Putamen (tissue), 1 donor: ENCODE measurements at places on chromosomes 12 and 14.

DNA sequence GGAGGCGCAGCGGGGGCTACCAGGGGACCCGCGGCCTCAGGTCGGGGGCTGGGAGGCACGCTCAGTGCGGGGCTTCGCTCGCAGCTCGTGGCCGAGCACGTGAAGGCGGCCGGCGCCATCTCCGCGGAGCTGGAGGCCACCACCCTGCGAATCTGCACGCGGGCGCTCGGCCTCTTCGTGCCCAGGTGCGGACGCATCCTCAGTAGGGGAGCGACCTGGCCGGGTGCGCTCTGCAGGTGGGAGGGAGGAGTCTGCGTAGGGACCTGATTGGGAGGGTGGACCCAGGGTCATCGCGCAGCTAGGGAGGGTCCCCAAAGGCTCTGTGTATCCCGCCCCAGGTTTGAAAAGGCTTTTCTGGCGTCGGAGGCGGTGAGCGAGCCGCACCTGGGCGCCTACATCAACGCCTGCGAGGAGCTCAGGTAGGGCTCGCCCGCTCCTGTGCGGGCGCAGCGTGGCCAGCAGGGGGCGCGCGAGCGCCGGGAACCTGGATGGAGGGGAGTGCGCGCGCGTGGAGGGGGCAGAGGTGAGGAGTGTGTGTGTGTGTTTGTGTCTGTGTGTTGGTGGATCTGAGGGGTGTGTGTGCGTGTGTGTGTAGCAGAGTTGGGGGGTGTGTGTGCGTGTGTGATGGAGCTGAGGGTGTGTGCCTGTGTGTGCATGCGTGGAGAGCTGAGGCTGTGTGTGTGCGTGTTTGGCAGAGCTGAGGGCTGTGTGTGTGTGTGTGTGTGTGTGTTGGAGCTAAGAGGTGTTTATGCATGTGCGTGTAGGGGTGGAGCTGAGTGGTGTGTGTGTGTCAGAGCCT is 10.3 kb downstream of the EXOC3L4 start:
- DNase-seq: no peak

DNA sequence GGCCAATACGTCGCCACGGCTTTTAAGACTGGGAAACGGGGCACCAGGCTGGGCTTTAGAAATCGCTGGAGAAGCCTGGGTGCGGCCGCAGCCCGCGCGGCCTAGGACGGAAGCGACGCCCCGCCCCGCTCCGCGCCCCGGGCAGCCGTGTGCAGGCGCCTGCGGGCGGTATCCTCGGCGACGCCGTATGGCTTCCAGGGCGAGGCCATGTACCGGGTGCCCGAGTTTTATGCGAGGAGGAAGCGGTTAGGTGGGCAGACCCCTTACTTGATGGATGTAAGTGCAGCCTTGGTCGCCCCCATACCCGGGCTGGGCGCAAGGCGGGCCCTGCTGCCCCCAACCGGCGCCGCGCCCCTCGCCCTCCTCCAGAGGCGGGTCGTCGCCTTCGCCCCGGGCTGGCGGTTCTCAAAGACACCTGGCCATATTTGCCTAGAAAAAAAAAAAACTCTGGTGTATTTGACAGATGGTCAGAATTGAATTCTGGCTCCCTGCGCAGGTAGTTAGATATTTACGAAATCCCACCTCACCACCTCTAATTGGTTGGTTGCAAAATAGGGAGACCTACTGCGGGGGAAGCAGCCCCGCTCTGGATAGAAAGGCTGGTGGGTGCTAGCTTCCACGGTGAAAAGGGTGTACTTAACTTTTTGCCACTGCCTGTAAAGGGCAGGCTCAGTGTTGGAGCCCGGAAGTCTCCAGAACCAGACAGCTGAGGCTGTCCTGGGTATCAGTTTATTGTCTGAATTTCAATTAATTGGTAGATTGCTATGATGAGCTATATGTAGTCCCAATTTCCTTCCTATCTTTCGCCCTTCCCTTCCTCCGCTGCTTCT is at the start of gene PPP1R36:
Gene PPP1R36, plus strand, starts transcription at position 171 of the 830 bp plus-strand sequence. Its CDS starts 37 bp downstream, at position 208.
- no peak for DNase-seq

DNA sequence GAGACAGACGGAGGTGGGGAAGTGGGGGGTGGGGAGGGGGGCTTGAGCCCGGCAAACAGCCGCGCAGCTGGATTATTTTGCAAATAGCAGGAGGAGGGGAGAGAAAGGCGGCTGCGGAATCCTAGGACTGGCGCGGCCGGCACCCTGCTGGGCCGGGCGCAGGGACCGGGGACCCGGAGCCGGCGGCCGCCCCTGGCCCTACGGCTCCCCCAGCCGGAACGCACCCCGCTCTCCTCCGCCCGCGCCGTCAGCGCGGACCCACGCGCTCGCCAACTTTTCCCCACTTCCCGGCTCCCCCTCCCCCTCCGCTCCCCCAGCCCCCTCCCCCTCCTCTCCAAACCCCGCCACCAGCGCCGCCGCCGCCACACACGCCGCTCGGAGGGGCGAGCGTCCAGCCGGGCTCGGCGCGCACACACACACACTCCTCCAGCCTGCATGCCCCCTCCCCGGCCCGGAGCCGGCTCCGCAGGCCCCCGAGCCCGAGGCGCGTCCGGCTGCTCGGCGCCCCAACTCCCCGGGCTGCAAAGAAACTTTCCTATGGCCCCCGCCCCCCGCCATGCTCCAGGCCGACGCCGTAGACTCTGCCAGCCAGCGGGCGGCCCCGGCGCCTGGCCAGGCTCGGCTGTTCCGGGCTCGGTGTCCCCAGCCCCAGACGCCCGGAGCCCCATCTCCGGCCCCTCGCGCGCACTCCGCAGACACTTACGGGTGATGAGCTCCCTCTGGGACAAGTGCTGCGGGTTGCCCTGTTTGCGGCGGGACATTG is 1.4 kb downstream of the BCL11B start:
- no peak for DNase-seq

- DNase-seq: no peak
Observed at GRCh38 chr14:99119554-99120525, 152.2 kb downstream of the BCL11B start.

DNA sequence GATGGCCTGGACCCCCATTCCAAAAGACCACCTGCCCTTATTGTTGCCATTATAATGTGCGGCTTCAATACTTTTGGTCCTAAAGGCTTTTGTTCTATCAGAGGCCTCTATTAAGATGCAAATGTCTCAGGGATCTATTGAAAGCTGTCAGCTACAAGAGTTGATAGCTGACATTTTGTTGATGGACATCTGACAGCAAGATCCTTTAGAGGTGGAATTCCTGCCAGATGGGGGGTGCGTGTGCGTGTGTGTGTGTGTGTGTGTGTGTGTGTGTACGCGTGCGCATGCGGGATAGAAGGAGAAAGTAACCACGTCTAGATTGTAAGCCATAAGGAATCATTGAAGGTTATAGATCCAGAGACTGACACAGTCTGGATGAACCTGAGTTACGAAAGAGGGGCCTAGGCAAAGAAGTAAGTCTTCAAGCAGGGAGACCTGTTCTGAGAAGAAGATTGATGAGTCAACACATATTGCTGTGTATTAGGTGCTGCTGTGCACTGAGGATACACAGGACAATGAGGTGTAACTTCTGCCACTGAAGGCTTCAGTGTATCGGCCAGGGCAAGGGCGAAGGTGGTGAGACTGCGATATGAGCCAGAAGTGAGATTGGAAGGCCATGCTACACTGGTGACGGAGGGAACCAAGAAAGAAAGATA is 89.2 kb downstream of the PRMT8 start:
- no peak for DNase-seq

DNA sequence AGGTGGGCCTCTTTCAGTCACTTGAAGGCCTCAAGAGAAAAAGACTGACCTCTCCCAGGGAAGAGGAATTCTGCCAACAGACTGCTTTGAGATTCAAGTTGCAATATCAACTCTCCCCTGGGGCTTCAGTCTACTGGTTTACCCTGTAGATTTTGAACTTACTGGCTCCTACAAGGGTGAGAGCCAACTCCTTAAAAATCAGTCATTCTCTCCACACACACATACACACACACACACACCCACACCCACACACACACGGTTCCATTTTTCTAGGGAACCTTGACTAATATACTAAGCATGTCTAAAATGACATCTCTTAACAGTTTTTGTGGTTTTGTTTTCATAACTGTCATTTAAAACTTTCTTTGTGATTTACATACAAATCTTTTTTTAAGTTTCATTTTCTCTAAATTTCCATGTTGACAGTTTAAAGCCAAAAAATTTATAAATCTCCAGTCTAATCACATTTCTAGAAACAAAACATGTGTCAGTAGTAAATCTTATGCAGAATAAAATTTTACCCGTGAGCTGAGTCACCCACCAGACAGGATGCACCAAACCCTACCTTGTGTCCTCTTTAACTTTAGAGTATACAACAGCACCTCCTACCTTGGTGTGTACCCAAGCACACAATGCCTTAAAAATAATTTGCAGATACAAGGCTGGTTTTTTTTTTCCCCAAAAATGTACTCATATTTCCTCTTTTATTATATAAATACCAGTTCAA is 394.6 kb downstream of the AEBP2 start:
- no peak for DNase-seq

GRCh38 chr12:92332552-92332951 is 186.9 kb upstream of the BTG1 start:
- no peak for DNase-seq

DNA sequence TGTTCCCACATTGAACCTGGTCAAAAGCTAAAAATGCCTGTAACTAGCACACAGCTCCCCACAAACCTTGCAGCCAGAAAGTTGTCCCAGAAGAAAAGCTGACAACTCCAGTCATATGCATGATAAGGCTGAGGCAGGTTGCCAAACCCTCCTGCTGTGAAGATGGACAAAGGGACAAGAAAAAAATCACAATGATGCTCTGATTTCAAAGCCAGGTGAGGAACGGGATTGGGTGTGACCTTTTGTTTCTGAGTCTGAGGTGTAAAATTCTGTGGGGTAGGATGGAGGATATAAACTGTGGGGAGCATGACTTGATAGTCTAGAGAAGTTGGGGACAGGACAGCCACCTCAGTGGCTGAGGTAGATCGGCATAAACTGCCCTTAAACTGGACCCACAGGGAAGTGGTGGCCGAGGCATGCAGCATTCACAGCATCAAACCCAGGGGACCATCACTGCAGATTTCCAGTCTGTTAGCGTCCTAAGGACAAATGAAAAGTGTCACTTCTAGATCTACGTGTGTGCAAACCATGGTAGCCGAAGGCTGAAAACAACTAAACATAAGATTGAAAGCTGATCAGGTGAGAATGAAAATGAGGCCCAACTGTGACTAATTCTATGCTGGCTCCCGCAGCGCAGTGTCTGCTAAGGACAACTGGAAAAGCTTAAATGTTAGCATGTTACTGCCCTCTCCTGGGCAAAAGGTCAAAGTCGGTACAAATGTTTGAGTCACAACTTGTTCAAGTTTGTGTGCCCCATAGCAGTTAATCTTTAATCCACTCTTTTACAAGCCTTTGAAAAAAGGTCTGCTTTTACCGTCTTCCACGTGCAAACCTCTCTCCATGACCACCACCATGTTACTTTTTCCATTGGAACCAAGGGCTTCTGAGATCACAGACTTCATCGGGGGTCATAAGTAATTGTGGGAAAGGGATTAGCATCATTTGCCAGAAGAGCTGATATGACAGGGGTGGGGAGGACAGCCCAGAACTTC is 39.8 kb downstream of the GRIN2B start:
- DNase-seq: no peak

- DNase-seq: no peak
Observed at GRCh38 chr14:96086032-96086431, 46.9 kb downstream of the C14orf132 start.

DNA sequence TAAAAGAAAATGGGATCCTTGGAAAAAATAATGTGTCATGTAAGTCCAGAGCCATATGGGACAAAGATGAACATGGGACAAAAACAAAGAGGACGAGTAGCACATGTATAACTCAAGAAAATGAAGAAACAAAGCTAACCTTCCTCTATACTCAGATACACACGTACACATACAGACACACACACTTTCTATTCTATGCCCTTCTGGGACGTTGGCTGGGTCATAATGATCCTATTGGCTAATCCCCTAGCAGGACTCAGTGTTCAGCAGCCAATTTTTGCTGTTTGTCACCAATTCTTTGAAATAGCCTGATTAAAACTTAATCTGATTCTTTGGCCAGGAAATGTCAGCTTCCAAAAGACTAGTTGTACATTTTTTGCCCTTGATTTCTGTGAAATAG is 189.4 kb upstream of the FOXG1 start:
- DNase-seq: no peak

GRCh38 chr14:87868920-87869319 is 124.1 kb downstream of the GALC start:
- DNase-seq: no peak
